ENCODE measurements at places on chromosomes 7 and 10.

DNA sequence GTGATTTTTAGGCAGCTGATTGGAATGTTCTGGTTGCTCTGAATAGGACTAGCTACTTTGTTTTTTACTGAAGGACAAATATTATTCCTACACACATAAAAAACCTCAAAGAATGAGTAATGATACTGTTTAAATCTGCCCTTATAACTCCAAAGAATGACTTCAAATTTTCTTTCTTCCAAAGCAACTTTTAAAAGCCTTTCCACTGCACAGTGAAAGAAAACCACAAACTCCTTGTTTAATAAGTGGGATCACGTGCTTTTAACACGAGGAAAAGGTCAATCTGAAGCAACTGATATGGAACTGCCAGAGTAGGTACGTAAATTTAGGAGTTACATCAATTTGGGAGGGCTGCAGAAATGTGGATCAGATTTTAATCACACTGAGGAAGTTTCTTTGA, 8.0 kb upstream of the PRKCQ start:
- DNase-seq: no peak

DNA sequence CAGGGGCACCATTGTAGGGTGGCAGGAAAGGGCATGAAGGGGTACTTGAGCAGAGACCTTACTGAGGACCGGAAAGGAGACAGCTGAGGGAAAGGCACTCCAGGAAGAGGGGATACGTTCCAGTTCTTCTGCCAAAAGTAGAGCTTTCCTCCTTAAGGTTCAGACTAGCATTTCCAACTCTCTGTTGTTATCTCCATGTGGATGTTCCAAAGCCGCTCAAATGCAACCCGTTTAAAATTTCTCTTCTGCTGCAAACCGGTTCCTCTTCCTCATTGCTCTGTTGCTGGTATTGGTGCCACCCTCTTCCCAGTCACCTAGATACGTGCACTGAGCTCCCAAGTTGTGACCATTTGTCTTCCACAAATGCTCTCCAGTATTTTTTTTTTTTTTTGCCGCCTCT, 47.5 kb downstream of the TMEM209 start:
- no peak for DNase-seq

DNA sequence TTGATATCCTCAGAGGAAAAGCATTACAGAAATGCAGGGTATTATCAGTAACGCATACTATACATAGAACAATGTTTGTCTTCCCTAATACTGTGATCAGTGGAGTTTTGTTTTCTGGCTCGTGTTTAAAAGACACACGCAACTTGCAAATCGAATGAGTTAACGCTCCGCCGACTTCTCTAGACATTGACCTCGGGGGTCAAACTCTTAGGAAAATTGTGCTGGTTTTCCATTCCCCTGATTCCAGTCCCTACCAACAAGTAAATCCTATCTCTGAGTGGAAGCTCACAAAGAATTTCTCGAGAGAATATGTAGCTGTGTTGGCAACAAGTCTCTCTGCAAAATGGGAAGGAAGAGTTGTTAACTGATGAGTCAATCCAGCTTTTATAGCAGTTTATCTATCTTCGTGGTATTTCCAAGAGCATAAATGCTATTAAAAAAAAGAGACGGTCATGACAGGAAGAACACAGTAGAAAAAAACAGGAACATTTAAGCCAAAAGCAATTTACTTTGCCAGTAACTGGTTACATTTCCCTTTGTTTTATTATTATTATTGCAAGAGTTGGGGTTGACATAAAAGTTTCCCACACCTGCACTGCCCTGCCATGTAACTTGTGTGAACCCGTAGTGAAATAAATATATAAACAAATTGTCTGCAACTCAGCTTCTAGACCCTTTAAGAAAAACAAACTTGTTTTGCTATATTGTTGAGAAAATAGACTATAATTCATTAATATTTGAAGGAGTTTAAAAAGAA, 144.4 kb downstream of the ARID5B start:
- no peak for DNase-seq

GRCh38 chr10:51804866-51805265, 105.5 kb upstream of the CSTF2T start:
- no peak for DNase-seq

DNA sequence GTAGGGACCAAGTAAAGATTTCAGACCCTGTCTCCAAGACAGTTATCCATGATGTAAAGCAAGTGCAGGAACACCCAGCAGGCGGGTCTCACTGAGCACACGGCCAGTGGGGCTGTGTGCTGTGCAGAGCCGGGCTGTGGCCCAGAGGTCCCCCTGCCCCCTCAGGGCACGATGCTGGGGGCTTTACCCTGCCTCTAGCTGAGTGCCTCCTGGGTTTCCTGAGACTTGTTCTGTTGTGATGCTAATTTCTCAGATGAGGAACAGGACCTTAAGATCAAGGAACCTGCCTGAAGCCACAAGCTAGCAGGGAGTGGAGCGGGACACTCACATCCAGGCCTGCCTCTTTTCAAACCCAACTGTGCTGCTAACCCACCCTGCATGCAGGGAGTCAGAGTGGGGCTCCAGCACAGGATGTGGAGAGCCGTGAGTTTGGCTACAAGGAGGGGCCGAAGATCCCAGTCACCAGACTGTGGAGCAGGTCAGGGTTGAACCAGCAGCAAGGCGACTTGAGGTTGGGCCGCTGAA, 76.1 kb upstream of the LYZL2 start:
- no peak for DNase-seq

DNA sequence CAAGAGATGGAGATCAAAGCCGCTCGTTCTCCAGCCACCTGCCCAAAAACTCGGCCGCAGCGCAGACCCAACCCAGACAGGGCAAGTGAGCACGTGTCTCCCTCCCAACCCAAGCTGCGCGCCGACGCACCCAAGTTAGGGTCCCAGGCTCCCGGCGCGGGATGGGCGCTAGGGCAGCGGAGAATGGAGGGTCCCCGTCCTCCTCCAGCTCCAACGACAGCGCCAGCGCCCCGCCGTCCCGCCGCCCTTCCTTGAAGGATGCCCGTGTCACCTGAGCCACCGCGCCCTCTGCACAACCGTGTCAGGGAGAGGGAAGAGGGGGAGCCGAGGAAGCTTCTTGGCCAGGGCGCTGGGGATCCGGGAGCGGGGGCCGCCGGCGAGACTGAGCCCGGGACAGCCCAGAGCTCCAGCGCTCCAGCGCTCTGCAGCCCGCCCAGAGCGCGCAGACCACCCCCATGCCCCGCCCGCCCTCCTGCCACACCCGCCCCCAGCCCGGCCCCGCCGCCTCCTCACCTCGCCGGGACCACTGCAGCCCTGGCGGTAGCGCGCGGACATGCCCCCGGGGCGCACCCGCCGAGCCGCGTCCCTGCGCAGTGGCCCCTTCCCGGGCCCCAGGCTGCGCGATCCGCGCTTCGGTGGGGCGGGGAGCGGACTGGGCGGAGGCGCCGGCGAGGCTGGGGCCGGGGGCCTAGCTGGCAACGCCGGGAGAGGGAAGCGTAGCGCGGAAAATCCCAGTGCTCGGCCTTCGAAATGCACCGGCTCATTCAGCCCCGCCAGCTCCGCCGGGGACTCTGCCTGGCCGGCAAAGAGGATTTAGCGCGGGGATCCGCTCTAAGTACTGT, at the start of gene SLC16A12:
Gene SLC16A12, minus strand, starts transcription at position 424 of the 842 bp plus-strand sequence. CDS start 73,016 bp downstream, outside the sequence.
- DNase-seq: no peak

DNA sequence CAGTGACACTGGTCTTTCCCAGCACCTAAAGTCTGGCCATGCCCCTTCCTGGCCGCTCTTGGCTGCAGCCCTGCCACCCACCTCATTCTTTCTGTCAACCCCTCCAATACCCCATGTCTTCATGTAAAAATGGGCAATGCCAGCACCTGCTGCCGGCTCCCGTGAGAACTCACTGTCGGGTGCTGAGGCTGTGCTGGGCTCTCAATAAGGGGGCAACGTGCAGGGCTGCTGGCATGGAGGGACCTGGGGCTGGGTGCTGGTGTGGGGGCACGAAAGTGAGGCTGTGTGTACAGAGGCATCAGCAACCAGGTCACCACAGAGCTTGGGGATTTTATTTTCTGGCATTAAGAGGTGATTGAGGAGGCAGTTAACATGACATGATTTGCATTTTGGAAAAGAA, 65.3 kb downstream of the ALOX5 start:
- no peak for DNase-seq

DNA sequence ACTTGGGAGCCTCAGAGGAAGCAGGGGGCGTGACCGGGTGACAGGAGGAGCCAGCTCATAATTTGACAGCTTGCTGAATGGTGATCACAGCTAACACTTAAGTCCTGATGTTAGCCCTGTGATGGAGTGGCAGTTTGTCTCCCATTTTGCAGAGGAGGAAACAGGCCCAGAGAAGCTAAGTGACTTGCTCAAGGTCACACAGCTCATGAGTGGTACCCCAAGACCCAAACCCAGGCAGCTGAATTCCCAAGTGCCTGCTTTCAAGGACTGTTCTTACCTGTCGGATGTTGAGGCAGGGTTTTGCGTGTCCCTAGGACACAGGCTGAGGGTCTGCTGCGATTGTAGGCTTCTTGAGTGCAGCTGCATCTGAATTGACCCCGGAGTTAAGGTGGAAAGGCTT, 51.7 kb downstream of the PALD1 start:
- no peak for DNase-seq

DNA sequence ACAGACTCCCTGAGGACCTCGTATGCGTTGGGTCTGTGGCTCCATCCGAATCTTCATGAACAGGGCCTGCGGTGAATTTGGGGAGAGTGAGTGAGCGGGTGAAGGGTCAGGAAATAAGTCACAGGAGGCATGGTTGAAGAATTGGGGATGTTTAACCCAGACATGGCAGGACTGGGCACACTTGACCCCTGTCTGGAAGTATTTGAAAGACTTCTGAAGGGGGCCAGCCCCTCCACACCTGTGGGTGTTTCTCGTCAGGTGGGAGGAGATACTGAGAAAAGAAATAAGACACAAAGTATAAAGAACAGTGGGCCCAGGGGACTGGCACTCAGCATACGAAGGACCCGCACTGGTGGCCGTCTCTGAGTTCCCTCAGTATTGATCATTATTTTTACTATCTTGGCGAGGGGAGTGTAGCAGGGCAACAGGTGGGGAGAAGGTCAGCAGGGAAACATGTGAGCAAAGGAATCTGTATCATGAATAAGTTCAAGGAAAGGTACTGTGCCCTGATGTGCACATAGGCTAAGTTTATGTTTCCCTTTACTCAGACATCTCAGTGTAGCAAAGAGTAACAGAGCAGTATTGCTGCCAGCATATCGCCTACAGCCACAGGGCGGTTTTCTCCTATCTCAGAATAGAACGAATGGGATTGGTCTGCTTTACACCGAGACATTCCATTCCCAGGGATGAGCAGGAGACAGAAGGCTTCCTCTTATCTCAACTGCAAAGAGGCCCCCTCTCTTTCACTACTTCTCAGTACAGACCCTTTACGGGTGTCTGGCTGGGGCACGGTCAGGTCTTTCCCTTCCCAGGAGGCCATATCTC, 38.2 kb upstream of the PFKFB3 start:
- DNase-seq: no peak

DNA sequence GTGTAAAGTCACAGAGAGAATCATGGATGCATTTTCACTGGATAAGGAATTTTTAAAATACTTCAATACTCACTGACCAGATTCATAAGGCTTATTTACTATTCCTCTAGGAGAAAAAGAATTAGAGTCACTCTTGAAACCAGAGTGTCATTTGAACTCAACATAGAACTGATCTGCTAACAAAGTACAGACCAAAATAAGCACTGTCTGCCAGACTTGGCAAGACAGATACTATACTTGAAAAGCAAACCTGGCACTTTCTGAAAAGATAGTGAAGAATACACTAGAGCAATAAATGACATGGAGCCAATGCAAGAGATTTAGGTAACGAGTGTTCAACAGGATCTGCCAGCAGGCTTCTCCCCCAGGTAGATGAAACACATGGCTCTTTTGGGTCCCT, 215.3 kb downstream of the CHCHD3 start:
- DNase-seq: no peak

DNA sequence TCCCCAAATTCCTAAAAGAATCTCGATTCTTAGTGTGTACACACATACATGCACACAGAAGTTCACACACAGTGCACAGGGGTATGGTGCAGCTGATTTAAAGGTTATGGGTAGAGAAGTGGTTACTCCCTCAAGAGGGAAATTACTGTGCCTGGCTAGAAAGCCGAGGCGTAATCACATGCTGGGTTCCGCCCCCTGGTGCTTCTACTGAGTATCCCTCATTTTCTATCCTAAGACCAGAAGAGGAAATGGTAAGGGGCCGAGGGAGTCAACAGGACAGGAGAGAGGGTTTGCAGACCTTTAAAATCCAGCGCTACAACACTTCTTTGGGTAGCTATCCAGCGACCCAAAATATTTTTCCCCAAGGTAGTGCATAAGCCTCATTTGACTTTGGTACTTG, 147.3 kb upstream of the TMEM196 start:
- no peak for DNase-seq

GRCh38 chr10:102231357-102232318, 5.5 kb downstream of the ELOVL3 start:
- peak; percentile 68 for DNase-seq

- no peak for DNase-seq
Measured at GRCh38 chr7:85682833-85683620, 496.2 kb upstream of the SEMA3D start.

DNA sequence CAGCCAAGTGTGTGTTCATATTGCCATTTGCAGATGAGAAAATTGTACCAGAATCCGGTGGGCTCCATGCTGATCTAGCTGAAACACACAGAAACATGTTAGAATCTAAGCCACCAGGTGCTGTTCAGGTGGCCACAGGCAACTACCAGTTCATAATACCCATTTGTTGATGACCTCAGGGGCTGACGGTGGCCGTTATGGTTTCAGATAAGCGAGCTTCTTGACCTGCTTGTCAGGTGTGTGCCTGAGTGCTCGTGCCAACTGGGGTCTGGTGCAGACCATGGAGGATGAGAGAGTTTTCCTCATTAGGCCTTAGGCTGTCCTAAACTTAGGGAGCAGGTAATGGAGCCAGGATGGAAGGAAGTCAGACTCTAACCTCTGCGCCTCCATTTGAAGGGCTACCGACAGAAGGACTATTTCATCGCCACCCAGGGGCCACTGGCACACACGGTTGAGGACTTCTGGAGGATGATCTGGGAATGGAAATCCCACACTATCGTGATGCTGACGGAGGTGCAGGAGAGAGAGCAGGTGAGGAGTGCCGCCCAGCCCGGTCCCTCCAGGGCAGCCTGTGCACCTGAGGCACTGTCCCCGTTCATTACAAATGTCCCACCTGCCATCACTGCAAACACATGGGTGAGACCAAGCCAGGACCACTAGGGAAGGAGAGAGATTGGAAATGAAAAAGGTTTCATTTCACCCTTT, 53.1 kb downstream of the MKI67 start:
- DNase-seq: no peak

GRCh38 chr7:118324790-118325449, 100.4 kb downstream of the ANKRD7 start:
- no peak for DNase-seq

GRCh38 chr7:134427896-134428295, 31.0 kb downstream of the AKR1B1 start:
- no peak for DNase-seq

- DNase-seq: no peak
Measured at GRCh38 chr7:2412587-2413201, 9.3 kb downstream of the CHST12 start.

Measured in activated B cell treated with CpG ODN at 0.5 μM for 24 hours (primary cell).